ENCODE measurements at places on chromosomes 4 and X.

DNA sequence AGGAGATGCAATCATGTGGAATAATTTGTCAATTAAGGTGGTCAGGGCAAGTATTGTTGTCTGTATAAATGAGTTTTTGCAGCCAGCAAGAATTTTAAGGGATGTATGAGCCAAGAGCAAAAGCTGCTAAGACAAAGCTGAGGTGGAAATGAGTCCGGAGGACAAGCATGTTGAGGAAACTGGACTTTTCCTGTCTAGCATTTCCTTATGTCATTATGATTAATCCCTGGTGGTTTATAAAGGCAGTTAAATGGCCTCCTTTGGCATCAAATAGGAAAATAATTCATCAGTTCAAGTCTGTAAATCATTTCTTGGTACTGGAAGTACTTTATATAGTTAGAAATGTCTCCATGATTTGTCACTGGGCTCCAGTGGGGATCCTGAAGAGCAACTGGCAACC lies 61.6 kb upstream of the TEX13A start:
- no peak for DNase-seq

DNA sequence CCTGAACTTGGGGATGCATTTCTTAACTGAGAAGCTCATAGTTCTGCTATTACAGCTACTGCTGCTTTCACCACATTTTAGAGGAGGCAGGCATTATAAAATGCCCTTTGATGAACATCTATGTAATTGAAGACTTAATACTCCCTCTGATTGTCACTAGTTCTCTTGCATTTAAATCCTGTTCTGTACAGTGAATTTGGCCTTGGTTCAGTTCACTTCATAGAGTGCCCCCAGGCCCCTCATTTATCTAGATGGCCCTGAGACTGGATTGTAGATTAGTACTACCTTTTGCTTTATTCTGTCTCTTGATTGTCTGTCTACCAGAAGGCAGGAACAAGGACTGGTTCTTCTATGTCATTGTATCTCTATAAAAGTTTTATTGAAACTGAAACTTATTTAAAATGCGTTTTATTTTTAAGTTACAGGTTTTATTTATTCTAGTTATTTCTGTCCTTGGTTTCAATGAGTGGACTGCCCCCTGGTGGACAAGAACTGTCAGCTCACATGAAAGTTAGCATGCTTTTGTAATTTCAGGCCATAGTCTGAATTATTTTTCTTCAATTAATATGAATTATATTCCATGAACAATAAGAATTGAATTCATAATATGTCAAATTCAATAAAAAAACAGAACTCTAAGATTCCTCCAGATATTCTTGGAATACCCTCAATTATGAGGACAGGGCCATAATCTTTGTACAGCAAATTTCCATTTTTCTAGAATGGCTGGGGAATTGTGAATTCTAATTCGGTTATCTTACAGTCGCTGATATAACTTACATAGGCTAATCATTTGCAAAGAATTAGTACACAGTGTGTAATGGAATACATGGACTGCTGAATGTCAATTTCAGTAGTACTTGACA lies 47.2 kb upstream of the TMEM33 start:
- DNase-seq, result no peak

DNA sequence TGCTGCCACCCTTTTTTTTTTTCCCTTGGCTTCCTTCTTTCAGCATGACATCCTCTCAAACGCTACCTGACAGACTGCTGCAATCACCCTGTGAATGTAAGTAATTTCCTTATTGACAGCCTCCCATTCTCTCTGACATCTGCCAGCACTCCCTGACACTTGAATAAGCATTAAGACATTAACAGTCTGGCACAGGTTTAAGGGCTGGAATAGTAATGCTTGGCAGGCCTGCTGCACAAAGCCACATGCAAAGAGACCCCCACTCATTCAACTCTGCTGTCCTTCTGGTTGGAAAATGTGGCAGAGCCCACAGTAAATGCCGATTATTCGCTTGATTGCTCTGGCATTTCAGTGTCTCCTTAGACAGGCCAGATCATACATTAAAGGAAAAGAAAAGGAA lies 28.1 kb upstream of the RASGEF1B start:
- no peak for DNase-seq

GRCh38 chrX:130158311-130158710 lies 7.3 kb downstream of the AIFM1 start:
- no peak for DNase-seq

- peak; percentile 43 for DNase-seq
Observed at GRCh38 chrX:40474205-40474626, 106.6 kb upstream of the ATP6AP2 start.

Data from left lobe of liver (tissue), 2 donors.